ENCODE measurements at places on chromosomes 3 and 15.

GRCh38 chr3:78974181-78974790 is 793.5 kb downstream of the ROBO1 start:
- DNase-seq: no peak

- DNase-seq: no peak
These were observed 59.1 kb upstream of the TOP2B start for GRCh38 chr3:25723802-25724201.

- peak; percentile 44 for DNase-seq
These were observed 230.2 kb upstream of the IGF1R start for GRCh38 chr15:98418122-98418521.

DNA sequence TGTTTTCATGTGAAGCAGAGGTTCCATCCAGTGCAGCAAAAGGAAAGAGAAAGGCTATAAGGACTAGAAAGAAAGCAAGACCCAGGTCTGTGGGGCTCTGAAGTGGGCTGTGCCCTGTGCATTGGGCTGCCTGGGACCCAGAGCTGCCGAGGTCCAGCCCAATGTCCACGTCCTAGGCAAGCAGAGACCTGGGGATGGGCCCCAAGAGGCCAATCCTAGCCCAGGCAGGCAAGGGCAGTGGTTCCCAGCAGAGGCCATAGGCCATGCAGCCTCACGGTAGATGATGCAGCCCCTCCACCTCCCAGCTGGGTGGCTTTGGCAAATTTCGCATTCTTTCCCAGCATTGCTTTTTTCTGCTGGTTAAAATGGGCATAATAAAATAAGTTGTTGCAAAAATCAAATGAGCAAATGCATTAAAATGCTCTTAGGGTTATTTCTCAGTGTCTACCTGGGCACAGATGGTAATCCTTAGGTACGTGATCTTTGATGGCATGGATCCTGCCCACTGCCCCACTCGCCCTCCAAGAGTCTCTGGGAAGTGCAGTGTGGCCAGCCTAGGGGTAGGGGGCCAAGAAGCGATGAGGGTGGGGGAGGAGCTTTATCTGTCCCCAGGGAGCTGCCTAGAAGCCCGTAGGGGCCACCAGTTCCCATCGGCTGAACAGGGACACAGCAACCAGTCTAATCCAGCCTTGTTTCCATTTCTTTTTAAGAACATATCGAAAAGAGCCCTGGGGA is 22.3 kb upstream of the GP9 start:
- no peak for DNase-seq

DNA sequence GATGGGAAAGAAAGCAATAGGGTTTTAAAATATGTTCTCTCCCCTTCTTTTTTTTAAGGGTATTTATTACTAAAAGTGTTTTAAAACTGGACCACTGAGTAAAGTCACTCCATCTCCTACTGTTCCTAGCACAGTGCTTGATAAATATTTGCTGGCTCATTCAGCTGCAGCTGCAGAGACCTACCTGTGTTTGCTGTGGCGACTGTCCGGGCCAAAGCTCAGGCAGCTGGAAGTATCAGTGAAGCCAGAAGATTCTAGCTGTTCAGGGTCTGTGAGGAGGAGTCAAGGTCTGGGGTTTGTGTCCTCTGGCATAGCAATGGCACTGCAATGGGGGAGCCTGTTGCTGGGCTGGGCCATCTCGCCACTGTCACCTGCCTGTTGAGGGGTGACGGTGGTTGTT is 109.9 kb downstream of the RPLP1 start:
- DNase-seq: no peak

- peak; percentile 61 for DNase-seq
These were observed 48.0 kb upstream of the FBN1 start for GRCh38 chr15:48693484-48693883.

DNA sequence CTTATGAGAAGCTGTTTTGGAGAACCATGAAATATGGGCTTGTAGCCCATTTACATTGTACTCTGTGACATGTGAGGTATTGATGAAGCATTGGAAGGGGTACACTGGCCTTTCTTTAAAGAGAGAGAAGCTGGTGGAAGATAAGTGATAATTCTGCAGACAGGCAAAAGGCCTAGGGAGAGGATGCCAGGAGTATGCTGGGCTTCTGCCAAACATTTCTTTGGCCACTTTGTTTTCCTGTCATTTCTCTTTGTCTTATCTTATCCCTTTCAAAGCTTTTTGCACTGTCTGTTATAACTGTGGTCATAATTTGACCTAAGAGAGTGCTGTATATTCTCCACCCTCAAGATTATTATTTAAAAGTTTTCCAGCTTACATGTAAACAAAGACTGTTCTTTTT is 109.6 kb upstream of the SEMA6D start:
- DNase-seq: no peak

GRCh38 chr3:168250415-168250861 is 154.7 kb upstream of the GOLIM4 start:
- DNase-seq: peak; percentile 10

- DNase-seq: no peak
These were observed 37.2 kb downstream of the AADACL2 start for GRCh38 chr3:151770956-151771355.

GRCh38 chr3:105763659-105764036 is 105.2 kb downstream of the CBLB start:
- no peak for DNase-seq

DNA sequence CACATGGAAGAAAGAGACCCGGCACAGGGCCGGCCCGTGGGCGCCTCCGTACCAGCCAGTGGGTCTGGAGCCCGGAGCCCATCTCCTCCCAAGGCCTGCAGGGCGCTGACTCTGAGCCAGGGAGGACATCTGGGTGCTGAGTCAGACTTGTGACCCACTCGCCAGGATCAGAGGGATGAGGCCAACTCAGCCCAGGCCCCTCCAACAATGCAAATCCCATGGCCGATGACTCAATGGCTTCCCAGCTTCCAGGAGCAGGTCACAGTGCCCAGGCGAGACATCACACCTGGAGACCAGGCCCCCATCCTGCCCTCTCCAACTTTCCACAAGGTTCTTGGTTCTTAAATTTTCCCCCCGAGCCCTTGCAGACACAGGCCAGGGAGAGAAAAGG is 95.1 kb downstream of the LRIG1 start:
- no peak for DNase-seq

DNA sequence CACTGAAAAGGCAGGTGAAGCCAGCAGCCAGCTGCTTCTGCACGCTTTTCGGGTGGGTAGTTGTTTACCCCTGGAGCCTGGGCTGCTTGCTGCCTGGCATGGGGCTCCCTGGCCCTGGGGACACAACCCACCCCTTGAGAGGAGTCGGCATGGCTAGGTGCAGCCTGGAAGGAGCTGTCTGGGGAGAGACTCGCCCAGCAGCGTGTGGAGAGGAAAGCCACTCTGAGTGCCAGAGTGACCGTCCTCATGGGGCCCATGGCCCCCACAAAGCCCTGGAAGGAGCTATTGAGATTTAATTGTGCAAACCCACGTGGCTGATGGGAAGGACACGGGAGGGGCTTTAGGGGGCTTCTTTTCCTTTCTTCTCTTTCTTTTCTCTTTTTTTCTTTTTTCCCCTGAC is 137.5 kb downstream of the OPA1 start:
- no peak for DNase-seq

- DNase-seq: no peak
These were observed 48.8 kb downstream of the HMCES start for GRCh38 chr3:129327510-129327909.

DNA sequence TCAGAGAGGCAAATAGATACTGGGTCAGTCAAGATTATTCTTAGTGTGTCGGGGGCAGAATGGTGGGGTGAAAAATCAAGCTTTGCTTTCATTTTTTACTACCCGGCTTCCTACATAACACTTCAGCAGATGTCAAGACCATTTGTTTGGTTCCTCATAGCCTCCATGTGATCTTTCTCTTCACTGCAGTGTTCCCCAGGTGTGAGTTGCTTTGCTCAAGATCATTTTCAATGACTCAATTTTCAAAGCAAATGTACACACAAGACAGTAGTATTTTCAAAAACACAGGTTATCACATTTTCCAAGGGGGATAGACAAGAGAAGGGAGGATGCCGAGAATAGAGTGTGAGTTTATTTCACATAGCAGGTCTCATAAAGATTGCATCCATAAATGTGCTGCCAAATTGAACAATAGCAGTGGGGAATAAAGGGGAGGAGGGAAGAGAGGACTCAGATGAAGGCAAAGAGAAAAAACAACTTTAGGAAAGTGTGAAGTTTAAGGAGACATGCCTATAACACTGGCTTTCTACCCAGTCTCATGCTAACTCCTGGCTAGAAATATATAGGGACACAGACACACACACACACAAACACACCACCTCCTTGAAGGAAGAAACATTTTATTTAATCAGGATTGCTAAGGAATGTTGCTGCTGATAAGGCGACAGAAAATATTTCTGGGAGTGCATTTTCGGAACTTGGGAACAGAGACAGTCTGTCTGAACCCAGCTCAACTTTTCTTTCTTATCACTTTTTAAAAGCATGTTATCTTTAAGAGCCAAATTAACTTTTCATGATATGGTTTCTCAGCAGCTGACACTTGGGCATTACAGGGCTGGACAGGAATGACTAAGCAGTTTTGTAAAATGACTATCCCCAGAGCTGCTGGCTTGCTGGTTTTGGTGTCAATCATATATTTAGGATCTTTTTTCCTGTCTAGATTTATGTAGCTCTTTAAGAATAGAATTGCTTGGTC is 402.4 kb downstream of the RBMS3 start:
- no peak for DNase-seq

DNA sequence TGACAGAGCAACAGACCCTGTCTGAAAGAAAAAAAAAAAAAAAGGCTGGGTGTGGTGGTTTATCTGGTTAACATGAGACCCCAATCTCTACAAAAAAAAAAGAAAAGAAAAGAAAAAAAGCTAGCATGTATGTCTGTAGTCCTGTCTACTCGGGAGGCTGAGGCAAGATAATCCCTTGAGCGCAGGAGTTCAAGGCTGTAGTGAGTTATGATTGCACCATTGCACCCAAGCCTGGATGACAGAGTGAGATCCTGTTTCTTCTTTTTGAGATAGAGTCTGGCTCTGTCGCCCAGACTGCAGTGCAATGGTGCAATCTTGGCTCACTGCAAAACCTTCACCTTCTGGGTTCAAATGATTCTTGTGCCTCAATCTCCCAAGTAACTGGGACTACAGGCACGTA is 8.4 kb upstream of the DHX30 start:
- no peak for DNase-seq

DNA sequence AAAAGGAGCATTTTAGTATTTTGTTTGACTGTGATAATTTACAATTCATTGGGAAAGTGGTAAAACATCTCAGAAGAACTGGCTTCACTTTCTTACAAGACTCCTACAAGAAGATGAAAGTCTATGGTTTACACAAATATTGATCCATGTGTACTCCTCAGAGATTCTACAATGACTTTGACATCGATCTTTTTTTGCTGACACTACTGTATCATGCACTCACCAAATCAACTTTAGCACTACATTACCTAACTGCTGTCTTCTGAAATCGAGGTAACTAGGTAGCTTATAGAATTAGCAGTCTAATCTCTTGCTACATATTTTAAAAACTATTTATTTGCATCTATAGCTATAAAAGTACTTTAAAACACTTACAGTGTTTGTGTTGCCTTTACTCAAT is 757.6 kb downstream of the TBL1XR1 start:
- DNase-seq: no peak

GRCh38 chr3:151452368-151452767 is 8.5 kb downstream of the IGSF10 start:
- no peak for DNase-seq

GRCh38 chr15:68259883-68260282 is 17.7 kb upstream of the FEM1B start:
- no peak for DNase-seq

DNA sequence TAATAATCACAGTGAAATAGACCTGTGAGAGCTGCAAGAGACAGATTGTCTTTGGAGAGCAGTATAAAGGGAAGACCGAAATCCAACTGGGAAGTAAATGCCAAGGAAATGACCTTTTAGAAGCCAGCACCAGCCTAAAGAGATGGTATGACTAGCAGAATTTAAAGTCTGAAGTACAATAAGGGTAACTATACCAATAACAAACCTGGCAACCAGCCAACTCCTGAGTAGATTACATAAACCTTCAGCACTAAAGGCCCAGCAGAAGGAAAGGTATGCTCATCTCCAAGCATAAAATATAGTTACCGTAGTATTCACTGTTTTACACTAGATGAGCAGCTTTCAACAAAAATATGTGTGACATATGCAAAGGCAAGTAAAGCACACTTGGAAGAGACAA is 155.1 kb upstream of the SATB1 start:
- DNase-seq: peak; percentile 2

DNA sequence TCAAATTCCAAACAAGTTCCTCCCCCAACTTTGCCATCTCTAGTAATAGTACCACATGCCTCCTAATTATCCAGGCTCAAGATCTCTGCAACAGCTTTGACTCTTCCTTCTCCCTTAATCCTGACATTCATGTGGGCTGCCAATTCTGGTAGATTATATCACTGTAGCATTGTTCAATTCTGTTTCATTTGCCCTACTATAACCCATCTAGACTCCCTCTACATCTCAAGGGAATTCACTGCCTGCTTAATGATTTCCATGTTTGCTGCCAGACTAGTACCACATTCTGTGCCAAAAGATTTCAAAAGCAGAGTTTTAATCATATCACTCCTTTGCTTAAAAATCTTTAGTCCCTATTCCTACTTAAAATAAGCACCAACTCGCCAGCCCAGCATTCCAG is 34.6 kb upstream of the PPIB start:
- no peak for DNase-seq

DNA sequence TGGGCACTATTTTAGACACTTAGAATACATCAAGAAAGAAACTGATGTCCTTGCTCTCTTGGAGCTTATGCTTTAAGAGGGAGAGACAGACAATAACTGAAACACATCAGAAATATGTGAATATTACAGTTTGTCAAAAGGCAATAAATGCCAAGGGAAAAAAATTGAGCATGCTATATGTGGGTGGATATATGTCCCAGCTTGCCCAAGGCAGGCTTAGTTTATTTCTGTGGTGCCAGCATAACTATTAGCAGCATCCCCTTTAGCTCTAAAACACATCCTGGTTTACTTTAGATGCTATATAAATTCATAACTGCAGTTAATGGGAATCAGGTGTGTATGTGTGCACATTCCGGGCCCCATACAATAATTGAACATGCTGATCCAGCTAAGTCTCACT is 191.2 kb upstream of the PDZRN3 start:
- no peak for DNase-seq

DNA sequence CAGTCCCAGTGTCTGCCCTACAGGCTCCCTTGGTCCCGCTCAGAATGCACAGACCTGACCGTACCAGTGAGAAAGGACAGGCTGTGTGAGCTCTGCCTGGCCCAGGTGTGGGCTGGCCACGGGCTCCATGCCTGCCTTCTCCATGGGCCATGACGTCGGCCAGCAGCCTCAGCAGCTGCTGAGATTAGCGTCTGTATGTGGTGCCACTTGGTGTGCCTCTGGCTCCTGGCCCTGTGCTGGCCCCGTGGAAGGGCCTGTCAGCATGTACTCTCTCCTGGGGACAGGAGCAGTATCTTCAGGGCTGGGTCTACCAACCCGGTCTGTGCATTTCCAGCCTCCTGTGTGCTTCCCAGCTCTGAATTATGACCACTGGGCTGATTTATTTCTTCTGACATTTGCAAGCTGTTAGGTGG is 25.7 kb downstream of the KLF13 start:
- peak; percentile 63 for DNase-seq
